ENCODE measurements at places on chromosomes 3 and 15.

- no peak for DNase-seq
These were observed 136.1 kb upstream of the CNTN4 start for GRCh38 chr3:1962396-1963088.

GRCh38 chr3:56874269-56874668 is 72.5 kb upstream of the ARHGEF3 start:
- no peak for DNase-seq

GRCh38 chr3:128489927-128490649 is 2.9 kb downstream of the GATA2 start:
- DNase-seq, result no peak

DNA sequence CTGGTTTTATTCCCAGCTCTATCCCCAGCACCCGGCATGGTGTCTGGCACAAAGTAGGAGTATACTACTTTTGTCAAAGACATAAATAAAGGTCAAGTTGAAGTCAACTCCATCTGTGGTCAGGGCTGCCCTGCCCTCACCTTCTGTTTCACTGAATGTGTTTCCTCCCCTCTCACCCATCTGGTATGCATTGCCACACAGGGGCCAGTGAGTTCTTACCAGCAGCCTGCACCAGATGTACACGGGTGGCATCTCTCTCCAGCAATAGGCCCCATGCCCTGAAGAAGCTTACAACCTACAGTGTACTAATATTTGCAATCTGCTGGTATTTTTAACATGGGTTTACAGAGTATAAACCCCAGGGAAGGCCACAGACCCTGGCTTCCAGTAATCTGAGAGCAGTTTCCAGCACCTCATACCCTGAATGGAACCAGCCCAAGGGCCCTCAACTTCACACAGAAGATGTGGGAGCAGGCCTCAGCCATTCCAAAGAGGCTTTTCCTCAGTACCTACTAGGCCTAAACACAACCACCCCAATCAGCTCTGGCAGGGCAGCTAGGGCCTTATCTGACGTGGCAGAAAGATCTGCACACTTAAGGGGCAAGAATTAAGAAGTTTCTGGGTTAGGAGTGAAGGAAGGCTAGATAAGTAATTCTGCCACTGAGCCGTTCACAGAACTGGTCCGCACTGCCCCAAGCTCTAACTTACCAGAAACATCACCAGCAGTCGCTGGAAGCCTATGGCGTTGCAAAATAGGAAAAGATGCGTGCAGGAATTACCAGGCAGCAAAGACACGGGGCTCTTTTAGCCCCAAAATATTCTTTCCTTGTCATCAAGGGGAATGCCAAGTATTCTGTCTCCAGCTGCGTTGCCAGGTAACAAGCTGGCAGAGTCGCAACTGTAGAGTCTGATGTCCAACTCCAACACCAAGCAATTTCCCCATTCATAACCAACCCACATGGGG is 2.1 kb downstream of the IDH2 start:
- no peak for DNase-seq

GRCh38 chr3:156291272-156292123 is 171.1 kb downstream of the KCNAB1 start:
- DNase-seq, result no peak

DNA sequence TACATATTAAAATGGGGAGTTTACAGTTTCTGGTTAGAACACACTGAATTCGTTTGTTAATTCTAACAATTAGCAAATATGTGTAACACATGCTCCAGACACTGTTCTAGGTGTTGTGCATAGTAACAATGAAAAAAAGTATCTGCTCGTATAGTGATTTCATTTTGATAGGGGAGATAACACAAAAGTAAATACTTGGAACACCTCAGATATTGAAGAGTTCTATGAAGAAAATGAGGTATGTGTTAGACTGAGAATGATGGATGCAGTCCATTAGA is 6.8 kb upstream of the TMF1 start:
- DNase-seq, result no peak

- no peak for DNase-seq
These were observed 1.1 kb downstream of the CHD2 start for GRCh38 chr15:92901072-92901761.

DNA sequence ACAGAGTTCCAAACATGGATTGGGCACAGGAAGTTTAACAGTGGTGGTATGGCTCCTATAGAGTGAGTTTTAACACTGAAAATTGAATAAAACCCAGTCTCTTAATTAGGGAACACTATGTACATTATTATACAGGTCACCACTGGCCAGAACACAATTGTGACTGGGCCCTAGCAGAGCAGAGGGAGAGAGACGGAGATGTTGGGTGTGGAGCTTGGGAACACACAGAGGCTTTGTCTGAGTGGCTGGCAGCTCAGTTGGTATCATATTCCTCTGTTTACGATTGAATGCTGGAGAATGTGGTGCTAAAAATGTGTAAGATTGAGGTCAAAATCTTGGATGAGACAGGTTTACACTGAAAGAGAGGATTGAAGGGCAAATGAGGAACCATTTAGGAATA is 6.8 kb upstream of the MOBP start:
- DNase-seq, result no peak

DNA sequence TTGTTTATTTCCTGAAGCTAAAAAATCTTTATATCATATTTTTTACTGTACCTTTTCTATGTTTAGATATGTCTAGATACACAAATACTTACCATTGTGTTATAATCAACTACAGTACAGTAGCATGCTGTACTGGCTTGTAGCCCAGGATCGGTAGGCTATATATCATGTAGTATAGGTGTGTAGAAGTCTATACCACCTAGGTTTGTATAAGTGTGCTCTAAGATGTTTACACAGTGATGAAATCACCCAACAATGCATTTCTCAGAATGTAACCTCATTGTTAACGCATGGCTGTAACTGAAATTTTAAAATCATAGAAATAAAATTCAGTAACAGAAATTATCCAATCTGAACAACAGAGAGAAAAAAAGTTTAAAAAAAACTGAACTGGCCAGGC is 43.2 kb downstream of the EIF3J start:
- DNase-seq, result no peak
